ENCODE measurements at places on chromosomes 2 and 18. TPM values are rescaled to one million over a fixed set of nuclear protein-coding genes. Genes with fewer than 3 reads are reported as not detected.

The TTR gene
- total RNA-seq, result not detected

The SKA1 gene
- total RNA-seq, result 0.73 TPM

The FER1L5 gene
- total RNA-seq, result not detected

The C2orf66 gene
- not detected for total RNA-seq

The CYP27C1 gene
- not detected for total RNA-seq

The HADHA gene
- 116 TPM for total RNA-seq

The TAF4B gene
- total RNA-seq, result 28.1 TPM

The SFTPB gene
- total RNA-seq, result not detected

The ERBB4 gene
- total RNA-seq, result not detected

The CNTNAP5 gene
- not detected for total RNA-seq

The MTCL1 gene
- total RNA-seq, result 0.63 TPM

The CPS1 gene
- 0.42 TPM for total RNA-seq

The SERPINB3 gene
- total RNA-seq, result not detected

The PAX3 gene
- total RNA-seq, result 0.21 TPM

The LRRC30 gene
- not detected for total RNA-seq

The DHRS9 gene
- total RNA-seq, result 0.42 TPM

The UGT1A1 gene
- not detected for total RNA-seq

The TTL gene
- 11.0 TPM for total RNA-seq

The LDAH gene
- total RNA-seq, result 5.2 TPM

The FAM110C gene
- total RNA-seq, result 0.52 TPM

The WDSUB1 gene
- 7.5 TPM for total RNA-seq

The HRH4 gene
- 0.42 TPM for total RNA-seq

The OTOS gene
- not detected for total RNA-seq

The PSD4 gene
- total RNA-seq, result 47.2 TPM

The DPP4 gene
- 22.6 TPM for total RNA-seq

The PLCD4 gene
- 0.21 TPM for total RNA-seq

The HOXD12 gene
- not detected for total RNA-seq

The MITD1 gene
- 16.2 TPM for total RNA-seq

The C2orf15 gene
- total RNA-seq, result 0.21 TPM

The CRYGD gene
- total RNA-seq, result not detected

The KCNJ3 gene
- not detected for total RNA-seq

The BIN1 gene
- 43.9 TPM for total RNA-seq

The TTC31 gene
- total RNA-seq, result 14.0 TPM

The GALNT5 gene
- under 0.01 TPM for total RNA-seq

The NFU1 gene
- 19.5 TPM for total RNA-seq

The CCDC150 gene
- total RNA-seq, result 1.3 TPM

The SPR gene
- 1.2 TPM for total RNA-seq

The CCDC102B gene
- 4.1 TPM for total RNA-seq

The CERKL gene
- 0.21 TPM for total RNA-seq

The TCF7L1 gene
- total RNA-seq, result not detected

The GKN2 gene
- total RNA-seq, result not detected

The CEP192 gene
- total RNA-seq, result 53.2 TPM

The NCKAP5 gene
- total RNA-seq, result under 0.01 TPM

The HTR2B gene
- not detected for total RNA-seq

The SERPINB11 gene
- not detected for total RNA-seq
